ENCODE measurements at places on chromosomes 2 and 18.
A peak's percentile ranks its signal among the peaks of the same experiment; 100 is the strongest.

GRCh38 chr2:750628-751027 is 73.4 kb upstream of the TMEM18 start:
- DNase-seq, result no peak

DNA sequence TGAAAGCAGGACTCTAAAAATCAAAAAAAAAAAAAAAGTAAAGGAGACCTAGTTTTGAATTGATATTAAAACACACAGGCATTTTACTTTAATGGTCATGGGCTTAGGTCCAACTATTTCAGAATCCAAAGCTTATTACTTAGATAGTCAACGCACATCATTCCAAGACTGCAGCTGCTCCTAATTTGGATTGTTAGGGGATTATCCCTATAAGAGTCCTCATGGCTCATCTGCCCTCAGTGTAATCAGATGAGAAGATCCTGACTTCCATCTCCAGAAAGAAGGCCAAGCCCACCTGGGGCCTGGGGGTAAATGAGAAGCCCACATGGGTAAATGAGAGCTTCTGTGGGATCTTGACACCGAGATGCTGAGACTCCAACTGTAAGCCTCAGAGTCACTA is 424.2 kb downstream of the NRXN1 start:
- no peak for DNase-seq

- DNase-seq, result no peak
Observed at GRCh38 chr18:42525905-42526304, 570.9 kb downstream of the PIK3C3 start.

DNA sequence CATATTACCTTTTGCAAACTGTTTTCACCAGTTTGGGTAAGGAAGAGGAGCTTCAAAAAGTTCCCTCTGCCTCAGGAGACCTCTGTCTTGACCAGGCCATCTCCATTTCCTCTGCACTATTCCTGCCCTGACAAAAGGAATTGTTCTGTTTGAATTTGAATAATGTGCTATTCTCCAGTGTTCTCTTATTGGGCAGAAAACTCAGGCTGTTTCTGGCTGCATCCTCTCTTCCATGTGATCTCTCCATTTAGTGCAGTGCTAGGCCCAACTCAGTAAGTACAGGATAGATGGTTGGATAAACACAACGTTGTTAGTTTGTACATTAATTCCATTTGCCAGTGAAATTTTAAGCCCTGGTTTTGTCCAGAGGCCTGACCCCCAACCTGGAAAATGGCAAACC is 102.2 kb upstream of the CELF4 start:
- DNase-seq, result no peak

DNA sequence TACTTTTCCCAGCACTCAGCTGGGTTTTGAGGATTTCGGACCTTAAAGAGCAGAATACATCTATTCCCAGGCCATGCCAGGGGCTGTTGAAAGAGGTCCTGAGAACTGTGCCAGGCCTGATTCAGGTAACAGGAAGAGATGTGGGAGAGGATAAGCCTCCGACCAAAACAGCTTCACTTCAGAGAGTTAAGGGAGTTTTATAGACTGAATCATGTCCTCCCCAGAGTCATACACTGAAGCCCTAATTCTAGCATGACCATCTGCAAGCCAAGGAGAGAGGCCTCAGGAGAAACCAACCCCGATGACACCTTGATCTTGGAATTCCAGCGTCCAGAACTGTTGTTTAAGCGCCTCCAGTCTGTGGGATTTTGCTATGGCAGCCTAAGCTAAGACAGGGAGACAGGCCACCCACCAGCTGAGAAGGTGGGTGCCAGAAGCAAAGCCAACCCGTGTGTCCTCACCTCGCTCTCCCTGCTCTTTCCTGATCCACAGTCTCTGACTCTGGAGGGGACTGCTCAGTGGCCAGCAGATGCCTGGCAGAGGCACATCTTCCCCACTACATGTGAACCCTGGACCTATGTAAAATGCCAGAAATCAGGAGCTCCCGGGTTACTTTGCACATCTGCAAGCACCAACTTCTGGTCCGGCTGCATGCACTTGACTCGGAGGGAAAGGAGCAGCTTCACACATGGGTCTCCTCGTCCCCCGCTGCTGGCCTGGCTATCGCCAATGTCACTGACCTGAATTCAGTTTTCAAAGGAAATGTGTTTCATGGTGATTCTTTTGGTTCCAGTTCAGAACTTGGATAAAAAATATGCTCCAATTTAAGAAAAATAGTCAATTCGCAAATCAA is 116.8 kb upstream of the EPC2 start:
- DNase-seq, result no peak

- peak; percentile 38 for DNase-seq
Observed at GRCh38 chr18:7950380-7951136, 383.4 kb downstream of the PTPRM start.

GRCh38 chr2:18518116-18519111 is 42.0 kb downstream of the RDH14 start:
- DNase-seq, result peak; percentile 66

DNA sequence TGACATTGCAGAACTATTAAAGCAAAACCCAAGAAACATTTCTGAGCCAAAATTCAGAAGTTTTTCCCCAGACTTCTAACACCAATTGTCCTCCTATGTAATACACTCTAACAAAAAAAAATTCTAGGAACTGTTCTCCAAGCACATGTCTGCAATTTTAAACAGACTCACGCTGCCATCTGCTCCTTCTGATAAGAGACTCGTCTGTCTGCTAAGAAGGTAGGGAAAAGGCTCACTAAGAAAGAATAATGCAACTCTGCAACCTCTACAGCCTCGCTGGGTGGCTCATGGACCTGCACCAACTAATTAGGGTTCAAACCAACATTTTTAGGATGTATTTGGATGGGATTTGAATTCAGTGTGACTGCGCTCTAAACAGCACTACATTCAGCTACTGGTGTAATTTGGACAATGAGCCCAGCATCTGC is 366.5 kb downstream of the DSC3 start:
- no peak for DNase-seq

DNA sequence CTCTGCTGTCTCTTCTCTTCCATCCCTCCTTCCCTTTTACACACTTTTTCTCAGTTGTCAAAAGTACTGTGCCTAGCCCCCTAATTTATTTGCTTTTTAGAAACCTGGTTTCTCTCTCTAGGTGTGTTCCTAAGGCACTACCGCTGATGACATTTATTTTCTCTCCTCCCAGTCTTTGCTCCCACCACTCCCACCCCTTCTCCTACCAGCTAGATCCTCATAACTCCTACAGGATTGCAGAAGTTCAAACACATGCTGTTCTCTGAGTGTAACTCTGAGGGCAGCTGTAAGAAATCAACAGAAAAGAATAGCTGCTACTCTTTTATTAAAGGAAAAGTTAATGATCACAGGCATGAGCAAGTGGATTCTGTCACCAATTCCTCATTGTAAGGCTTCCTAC is 22.3 kb upstream of the LRRTM1 start:
- no peak for DNase-seq

DNA sequence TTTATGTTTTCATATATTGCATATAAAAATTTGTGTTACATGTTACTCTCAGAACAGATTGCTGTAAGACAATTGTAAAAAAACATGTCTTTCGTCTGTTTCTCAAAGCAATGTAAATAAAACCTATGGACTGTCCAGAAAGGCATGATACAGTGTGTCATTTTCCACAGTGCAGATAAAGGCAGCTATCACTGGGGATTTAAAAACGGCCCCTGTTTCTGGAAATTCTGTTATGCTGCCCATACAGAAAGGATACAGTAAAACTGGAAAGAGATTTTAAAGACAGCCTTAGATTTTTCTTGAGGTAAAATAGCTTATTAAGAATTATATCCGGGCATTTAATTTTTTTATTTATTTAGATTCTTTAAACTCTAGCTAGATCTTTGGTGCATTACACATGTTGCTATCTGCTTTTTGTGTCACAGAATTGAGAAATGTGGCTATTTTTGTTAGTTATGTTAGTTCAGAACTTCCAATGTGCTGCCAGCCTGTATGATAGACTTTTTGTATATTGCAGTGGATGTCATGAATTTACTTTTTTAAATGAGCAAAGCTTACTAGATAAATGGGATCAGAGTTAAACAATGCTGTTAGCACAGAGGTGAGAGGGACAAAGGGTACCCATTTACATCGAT is 859 bp upstream of the INO80D start:
- no peak for DNase-seq

DNA sequence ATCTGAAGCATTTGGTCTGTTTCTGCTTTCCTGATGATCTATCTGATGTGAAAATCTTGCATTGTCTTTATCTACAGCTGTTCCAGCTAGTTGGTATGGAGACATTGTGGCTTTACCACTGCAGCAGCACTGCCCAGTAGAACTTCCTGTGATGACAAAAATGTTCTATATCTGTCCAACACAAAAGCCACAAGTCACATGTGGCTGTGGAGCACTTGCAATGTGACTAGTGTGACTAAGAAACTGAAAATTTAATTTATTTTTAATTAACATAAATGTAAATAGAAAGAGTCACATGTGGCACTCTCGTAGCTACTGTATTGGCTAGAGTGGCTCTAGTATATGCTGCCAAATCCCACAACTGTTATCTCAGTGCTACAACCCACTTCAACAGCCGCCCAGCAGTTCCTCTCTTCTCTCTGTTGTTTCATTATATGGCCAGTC is 425.7 kb downstream of the SETBP1 start:
- peak; percentile 46 for DNase-seq

GRCh38 chr2:25333981-25334380 is 7.7 kb downstream of the DNMT3A start:
- DNase-seq, result no peak

GRCh38 chr2:168495524-168495923 is 39.5 kb downstream of the CERS6 start:
- no peak for DNase-seq

DNA sequence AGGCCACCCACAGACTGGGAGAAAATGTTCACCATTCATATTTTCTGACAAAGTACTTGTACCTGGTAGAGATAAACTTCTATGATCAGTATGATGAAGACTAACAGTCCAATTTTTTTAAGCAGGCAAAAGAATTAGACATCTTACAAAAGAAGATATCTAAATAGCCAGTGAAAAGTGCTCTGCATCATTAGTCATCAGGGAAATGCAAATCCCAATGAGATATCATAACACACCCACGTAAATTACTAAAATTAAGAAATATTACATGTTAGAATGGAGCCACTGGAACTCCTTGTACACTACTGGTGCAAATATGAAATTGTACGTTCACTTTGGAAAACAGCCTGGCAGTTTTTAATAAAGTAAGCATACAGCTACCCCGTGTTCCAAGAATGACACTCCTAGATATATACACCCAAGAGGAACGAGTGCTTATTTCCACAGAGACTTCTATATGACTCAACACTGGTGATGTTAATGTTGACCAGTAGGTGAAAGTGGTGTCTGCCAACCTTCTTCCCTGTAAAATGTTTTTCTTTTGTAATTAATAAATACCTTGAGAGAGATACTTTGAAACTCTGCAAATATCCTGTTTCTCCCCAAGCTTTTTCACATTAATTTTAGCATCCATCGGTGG is 80.3 kb downstream of the NPAS2 start:
- no peak for DNase-seq

GRCh38 chr2:230930928-230931555 is 6.0 kb upstream of the GPR55 start:
- no peak for DNase-seq

DNA sequence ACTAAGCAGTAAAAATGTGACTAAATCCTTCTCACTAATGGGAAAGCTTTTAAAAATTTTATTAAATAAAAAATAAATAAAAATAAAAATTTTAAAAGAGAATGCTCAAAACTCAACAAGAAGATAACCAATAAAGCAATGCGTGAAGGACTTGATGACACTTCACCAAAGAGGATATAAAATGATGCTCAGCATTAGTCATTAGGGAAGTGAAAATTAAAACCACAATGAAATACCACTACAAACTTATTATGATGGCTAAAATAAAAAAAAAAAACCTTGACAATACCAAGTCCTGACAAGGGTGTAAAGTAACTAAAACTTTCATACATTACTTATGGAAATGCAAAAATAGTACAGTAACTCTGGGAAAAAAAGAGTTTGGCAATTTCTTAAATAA is 3.3 kb upstream of the WDR75 start:
- DNase-seq, result no peak

- DNase-seq, result peak; percentile 95
Observed at GRCh38 chr18:79588636-79589481, 90.7 kb upstream of the CTDP1 start.

GRCh38 chr2:162111958-162112850 is 38.2 kb upstream of the DPP4 start:
- DNase-seq, result no peak

GRCh38 chr2:237631007-237631785 is 3.8 kb downstream of the LRRFIP1 start:
- no peak for DNase-seq

All from GM03348 (cell line).